ENCODE measurements at places on chromosomes 7 and 10.
A peak's percentile ranks its signal among the peaks of the same experiment; 100 is the strongest.

DNA sequence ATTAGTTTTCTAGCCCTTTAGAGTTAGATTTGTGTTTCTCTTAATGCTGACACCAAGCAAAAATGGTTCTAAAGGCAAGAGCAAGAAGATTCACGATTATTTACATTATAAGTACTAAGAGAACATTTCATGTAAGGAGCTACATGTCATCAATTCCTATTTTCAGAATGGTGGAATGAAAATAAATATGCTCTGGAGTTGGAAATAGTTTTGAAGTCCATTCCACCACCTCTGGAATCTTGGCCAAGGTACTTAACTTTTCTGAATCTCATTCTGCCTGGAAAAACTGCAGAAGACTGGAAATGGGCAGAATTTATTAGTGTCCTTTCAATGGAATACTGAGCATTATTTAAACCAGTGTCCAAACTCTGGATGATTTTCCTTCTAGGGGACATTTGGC lies 125.1 kb upstream of the RAB11FIP2 start:
- no peak for DNase-seq

GRCh38 chr10:15088428-15089261 lies at the start of gene ACBD7:
Gene ACBD7, minus strand, starts transcription at chr10:15088776. Its CDS starts 48 bp downstream, at chr10:15088728.
- peak; percentile 79 for DNase-seq

- DNase-seq = no peak
Observed at GRCh38 chr10:131082991-131083481, 228.5 kb downstream of the TCERG1L start.

GRCh38 chr10:71547312-71547711 lies 150.6 kb downstream of the CDH23 start:
- no peak for DNase-seq

- no peak for DNase-seq
Observed at GRCh38 chr10:293636-294035, 158.4 kb downstream of the ZMYND11 start.

GRCh38 chr10:86058964-86059363 lies 307.6 kb downstream of the GRID1 start:
- no peak for DNase-seq

DNA sequence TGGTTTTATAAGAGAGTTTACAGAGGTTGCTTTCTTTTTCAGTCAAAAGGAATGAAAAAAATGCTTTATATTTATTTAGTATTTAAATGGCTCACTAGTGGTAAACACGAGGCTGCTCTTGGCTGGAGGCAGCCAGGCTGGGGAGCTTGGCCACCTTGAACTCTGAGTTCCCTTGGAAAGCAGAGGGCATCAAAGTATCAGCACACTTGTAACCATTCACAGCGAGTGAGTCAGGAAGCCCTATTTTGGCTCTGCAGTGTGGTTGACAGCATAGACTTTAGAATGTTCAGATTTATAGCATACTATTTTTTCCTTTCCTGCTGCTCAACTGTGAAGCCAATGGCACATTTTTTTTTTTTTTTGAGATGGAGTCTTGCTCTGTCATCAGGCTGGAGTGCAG lies 51.6 kb downstream of the CYCS start:
- DNase-seq = no peak

GRCh38 chr7:42389697-42390096 lies 152.7 kb upstream of the GLI3 start:
- no peak for DNase-seq

- no peak for DNase-seq
Observed at GRCh38 chr7:158391541-158391940, 196.1 kb downstream of the PTPRN2 start.

GRCh38 chr7:40498924-40499510 lies 364.2 kb downstream of the SUGCT start:
- DNase-seq = no peak

DNA sequence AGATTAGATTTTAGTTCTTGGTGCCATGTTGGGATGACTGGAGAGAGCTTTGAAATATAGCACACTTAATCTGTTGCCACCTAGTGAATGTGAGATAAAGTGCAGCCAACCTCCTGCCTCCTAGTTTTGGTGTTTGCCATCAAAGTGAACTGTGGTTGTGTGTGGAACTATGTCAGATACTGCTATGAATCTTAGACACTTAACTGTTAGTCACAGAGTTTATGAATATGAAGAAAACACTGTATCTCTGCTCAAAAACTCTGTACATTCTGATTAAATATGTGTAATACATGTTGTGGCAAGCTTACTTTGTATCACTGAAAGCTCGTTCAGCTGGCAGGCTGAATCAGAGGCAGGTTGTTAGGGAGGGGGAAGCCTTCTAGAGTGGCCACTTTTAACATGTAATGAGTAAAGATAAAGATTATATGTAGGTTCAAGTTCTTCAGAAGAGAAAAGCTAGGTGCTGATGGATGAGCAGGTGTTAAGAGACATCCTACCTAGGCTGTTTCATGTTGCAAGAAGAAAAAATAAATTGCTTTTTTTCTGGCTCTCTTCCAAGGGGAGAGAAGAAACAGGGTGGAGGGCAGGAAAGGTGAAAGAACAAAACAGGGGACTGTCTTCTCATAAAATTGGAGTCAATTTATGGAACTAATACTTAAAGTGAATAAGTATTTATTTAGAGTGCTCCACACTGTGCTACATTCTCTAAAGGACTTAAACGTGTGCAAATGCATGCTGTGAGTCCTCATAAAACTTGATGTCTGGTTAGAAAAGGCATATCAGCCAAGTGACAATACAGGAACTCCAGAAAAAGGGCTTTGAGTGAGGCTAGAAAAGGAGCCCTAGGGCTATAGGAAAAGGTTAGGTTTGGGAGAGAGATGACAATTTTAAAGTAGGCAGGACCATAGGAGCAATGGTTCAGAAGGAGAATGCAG lies 14.1 kb upstream of the LAMB1 start:
- DNase-seq = no peak

- DNase-seq = no peak
Observed at GRCh38 chr10:25678666-25679065, 255.4 kb upstream of the MYO3A start.

DNA sequence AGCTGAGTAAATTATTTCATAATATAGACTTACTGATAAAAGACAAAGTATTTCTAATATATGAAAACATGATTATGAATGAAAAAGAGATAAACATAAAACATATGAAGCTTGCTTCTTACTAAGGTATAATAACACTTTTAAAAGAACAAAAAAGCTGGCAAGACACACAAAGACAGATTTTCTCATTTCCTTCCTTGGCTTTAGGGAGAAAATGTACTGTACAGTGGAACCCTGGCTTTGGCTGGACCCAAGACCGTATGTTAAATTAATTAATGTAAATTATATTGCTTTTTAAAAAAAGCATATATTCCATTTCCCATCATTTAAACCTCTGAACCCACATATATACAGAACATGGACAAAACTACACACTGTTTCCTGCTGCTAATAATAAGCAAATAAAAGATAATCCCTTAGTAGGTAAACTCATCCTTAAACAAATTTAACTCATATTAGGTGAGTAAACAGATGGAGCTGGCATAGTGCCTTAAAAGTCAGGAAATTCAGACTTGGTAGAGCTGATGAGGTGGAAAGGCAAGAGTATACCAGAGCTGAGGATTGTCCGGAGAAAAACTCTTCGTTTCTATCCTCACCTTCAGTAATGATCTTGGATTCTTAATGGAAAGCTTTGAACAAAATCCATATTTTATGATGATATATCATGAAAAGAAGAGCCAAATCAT lies 1016.4 kb upstream of the KCND2 start:
- DNase-seq = no peak

All from effector memory CD8-positive, alpha-beta T cell (primary cell).